Central memory CD8-positive, alpha-beta T cell (primary cell): ENCODE measurements at places on chromosomes 7 and 10.

- H3K27me3 ChIP-seq, result no peaks in the 10 kb centered on the region
- H3K36me3 ChIP-seq, result peaks cover 34% of the 10 kb centered on the region
- H3K27ac ChIP-seq, result no peak overlapping the region
- no peak overlapping the region for H3K4me3 ChIP-seq
Observed at GRCh38 chr10:103327906-103328305, 23.0 kb downstream of the PCGF6 start.

DNA sequence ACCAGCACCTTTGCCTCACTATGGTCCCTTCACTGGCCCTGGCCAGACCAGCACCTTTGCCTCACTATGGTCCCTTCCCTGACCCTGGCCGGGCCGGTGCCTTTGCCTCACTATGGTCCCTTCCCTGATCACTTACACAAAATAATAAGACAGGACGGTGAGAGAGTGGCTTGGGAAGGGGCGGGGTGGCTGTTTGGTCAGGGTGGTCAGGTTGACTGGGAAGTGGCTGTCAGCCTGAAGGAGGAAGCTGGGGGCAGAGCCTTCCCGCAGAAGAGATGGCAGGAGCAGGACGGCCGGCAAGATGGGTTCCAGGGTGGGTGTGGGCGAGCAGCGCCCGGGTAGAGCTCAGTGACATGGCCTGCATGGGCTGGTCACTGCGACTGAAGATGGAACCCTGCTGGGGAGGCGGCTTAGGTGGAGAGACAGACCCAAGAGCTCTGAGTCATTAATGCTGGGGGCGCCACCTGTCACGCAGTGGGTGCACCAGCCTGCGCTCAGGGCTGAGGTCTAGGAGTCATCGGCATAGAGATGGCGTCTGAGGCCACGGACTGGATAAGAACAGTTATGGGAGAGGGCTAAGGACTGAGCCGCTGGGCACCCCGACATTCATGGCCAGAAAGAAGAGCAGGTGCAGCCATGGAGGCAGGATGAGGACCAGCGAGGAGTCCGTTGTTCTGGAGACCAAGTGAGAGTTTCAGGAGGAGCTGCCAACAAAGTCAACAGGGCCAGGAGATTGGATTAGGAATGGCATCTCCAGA lies 91.8 kb downstream of the CHST15 start:
- no peak overlapping the region for H3K27ac ChIP-seq
- no peaks in the 10 kb centered on the region for H3K36me3 ChIP-seq
- peaks cover 67% of the 10 kb centered on the region for H3K27me3 ChIP-seq
- H3K4me1 ChIP-seq, result no peaks in the 10 kb centered on the region
- no peak overlapping the region for H3K4me3 ChIP-seq
- DNase-seq, result no peak

DNA sequence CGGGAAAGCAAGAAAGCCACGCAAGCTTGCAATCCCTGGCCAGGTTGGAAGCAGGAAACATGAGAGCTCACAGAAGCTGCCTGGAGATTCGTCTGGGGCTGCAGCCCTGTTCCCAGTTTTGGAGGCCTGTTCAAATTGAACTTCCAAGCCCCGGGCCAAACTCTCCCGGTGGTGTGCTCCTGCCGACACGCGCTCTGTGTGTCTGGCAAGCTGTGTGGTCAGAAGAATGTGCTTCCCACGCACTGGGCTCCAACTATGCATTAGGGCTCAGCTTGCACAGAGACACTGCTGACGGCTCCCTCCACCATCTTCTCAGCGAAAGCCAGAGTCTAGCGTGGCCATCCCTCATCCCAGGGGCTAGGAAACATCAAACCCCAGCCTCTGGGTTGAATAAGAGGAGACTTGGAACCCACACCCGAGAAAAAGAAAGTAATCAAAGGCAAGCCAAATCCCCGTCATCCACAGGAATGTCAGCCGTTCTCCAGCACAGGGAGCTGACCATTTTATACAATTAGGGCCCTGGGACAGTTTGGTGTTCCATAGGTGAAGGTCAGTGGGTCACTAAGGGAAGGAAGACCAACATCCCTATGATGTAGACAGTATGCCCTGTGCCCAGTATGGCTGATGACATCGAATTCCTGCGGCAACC lies 107.2 kb downstream of the FGFR2 start:
- no peak overlapping the region for H3K27ac ChIP-seq
- DNase-seq, result no peak
- no peaks in the 10 kb centered on the region for H3K4me1 ChIP-seq
- H3K36me3 ChIP-seq, result peaks cover 3% of the 10 kb centered on the region
- H3K4me3 ChIP-seq, result no peak overlapping the region
- H3K27me3 ChIP-seq, result no peaks in the 10 kb centered on the region

- H3K27ac ChIP-seq, result no peak overlapping the region
- peaks cover 44% of the 10 kb centered on the region for H3K27me3 ChIP-seq
- H3K4me3 ChIP-seq, result peak overlapping the region; percentile 57
- H3K4me1 ChIP-seq, result peaks cover 5% of the 10 kb centered on the region
- no peaks in the 10 kb centered on the region for H3K36me3 ChIP-seq
Observed at GRCh38 chr10:30671026-30671616, 41.6 kb upstream of the LYZL2 start.

DNA sequence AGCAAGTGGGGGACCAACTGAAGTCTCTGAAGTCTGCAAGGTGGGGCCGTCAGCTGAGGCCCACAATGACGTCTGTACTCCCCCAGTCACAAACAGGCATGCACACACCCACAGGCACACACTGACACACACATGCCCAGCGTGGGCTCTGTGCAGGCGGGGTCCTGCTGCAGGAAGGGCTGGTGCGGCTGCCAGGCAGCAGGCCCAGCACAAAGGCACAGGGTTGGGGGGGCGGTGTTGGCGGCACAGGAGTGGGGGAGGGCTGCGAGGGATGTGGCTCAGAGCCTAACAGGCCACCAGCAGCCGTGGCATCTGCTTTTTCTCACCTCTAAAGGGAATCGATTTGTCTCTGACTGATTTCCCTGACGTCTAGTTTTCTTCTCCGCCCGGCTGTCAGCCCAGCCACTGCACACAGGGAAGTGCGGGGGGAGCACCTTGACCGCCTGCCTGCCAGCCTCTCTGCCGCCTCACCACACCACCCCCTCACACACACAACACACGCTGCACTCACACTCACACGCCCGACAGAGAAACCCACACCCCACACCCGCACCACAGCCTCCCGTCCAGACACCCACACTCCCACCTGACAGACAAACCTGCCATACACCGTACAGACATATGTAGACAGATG lies 43.5 kb upstream of the ZMIZ1 start:
- peaks cover 31% of the 10 kb centered on the region for H3K4me1 ChIP-seq
- H3K4me3 ChIP-seq, result peak overlapping the region; percentile 42
- H3K27ac ChIP-seq, result peak overlapping the region; percentile 44
- H3K36me3 ChIP-seq, result peaks cover 15% of the 10 kb centered on the region
- no peaks in the 10 kb centered on the region for H3K27me3 ChIP-seq

DNA sequence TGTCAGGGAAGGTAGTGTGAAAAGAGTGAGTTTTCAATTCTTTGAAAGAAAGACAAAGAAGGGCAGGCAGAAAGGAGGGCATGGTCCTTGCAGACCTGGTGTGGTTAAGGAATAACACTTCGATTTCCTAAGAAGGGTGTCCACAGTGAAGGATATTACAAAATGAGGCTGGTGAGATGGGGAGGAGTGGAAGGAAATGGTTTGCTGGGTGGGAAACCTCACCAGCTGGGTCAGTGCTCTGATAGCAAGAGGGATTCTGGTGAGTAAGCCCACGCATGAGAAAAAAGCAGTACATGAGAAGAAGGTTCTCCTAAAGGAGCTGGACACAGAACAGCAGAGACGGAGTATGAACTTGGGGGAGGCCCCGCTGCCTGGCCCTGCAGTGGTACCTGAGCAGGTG lies 230.6 kb upstream of the PLXNA4 start:
- H3K4me1 ChIP-seq, result peaks cover 10% of the 10 kb centered on the region
- no peaks in the 10 kb centered on the region for H3K36me3 ChIP-seq
- H3K27ac ChIP-seq, result no peak overlapping the region
- DNase-seq, result no peak

GRCh38 chr7:96144260-96144526 lies 177.7 kb downstream of the SLC25A13 start:
- H3K36me3 ChIP-seq, result peaks cover 7% of the 10 kb centered on the region
- no peaks in the 10 kb centered on the region for H3K4me1 ChIP-seq
- no peaks in the 10 kb centered on the region for H3K27me3 ChIP-seq

GRCh38 chr10:76303682-76304316 lies 872.4 kb downstream of the LRMDA start:
- DNase-seq, result no peak
- H3K4me1 ChIP-seq, result no peaks in the 10 kb centered on the region
- H3K36me3 ChIP-seq, result no peaks in the 10 kb centered on the region

DNA sequence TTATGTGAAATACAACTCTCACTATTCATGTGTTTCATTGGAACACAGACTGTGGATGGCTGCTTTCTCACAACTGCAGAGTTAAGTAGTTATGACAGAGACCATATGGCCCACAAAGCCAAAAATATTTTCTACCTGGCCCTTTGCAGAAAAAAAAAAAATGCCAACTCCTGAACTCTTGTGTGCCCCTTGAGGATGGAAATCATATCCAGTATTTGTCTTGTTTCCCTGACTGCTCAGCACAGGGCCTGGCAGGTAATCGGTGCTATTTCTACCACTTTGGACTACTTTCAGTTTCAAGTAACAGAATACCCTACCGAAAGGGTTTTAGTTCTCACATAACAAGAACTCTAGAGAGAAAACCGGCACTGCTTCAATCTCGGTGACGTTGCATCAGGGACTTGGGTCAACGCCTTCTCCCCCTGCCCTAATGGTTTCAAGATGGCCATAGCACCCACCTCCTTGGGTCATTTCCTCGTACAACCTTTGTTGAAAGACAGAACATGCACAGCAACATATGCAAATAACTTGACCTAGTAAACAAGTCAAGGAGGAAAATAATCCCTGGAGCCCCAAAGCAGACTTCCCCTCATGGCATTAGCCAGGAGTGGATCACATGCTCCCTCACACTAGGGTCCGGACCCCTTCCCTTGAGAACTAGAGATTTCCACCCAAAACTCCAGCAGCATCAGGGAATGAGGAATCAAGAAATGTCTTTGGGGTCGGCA lies 11.8 kb upstream of the GPNMB start:
- peak overlapping the region; percentile 66 for H3K4me3 ChIP-seq
- no peak overlapping the region for H3K27ac ChIP-seq
- no peaks in the 10 kb centered on the region for H3K27me3 ChIP-seq
- no peak for DNase-seq
- H3K36me3 ChIP-seq, result no peaks in the 10 kb centered on the region
- H3K4me1 ChIP-seq, result peaks cover 11% of the 10 kb centered on the region

GRCh38 chr10:43479275-43479674 lies 42.4 kb downstream of the ZNF487 start:
- no peak overlapping the region for H3K27ac ChIP-seq
- no peak for DNase-seq
- H3K36me3 ChIP-seq, result peaks cover 3% of the 10 kb centered on the region
- H3K27me3 ChIP-seq, result no peaks in the 10 kb centered on the region

- H3K4me1 ChIP-seq, result no peaks in the 10 kb centered on the region
- no peak overlapping the region for H3K27ac ChIP-seq
- H3K4me3 ChIP-seq, result no peak overlapping the region
Observed at GRCh38 chr10:130010653-130011052, 46.6 kb upstream of the EBF3 start.

DNA sequence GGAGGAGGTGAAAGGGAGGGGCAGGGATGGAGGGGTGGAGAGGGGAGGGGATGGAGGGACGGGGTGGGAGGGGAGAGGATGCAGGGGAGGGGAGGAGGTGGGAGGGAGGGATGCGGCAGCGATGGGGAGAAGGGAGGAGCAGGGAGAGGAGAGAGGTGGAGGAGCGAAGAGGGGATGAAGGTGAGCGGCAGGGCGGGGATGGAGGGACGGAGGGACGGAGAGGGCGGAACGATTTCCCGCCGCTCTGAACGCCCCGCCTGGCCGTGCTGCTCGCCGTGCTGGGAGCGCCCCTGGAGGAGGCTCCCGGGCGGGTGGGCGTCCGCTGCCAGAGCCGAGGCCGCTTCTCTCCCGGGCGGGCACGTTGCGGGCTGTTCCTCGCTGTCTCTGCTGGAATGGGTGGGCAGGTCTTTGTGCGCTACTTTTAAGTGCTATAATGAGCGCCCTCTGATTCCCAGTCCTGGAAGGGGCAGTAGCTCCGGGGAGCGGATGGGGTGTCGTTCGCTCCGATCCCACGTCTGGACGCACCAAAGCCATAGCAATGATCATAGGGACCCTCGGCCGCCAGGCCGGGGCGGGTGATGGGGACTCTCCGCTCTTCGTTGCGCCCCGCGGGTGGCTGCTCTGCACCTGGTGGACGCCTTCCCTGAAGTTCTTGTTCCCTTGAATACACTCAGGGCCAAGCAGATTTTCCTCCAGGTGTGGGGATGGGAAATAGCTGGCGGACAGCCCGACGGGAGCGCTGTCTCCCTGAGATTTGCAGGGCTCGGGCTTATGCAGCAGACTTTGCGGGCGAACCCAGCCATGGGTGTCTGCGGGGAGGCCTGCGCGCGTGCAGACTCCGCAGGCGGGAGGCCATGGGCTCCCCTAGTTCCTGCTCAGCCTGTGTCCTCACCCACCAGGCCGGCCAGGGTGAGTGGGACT lies 81.1 kb upstream of the CPXM2 start:
- H3K4me1 ChIP-seq, result no peaks in the 10 kb centered on the region
- H3K27me3 ChIP-seq, result peaks cover 82% of the 10 kb centered on the region
- H3K27ac ChIP-seq, result no peak overlapping the region
- DNase-seq, result no peak

DNA sequence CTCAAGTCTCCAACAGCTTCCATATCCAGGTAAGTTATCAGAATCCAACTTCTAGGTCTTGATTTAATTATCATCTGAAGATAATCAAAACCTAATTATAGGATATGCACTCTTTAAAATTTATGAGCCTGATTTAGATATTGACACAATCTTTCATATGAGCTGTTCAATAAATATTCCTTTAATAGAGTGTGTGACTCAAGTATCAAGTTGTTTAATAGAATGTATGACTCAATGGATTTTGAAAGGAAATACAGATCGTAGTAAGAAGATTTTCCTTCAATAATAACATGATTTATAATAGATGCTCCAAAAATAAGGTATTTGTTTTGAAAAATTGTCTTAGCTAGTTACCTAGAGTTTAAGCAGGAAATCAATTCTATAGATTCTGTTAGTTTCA lies 97.8 kb downstream of the ABCA13 start:
- DNase-seq, result no peak
- H3K36me3 ChIP-seq, result no peaks in the 10 kb centered on the region
- no peak overlapping the region for H3K27ac ChIP-seq
- H3K27me3 ChIP-seq, result peaks cover 27% of the 10 kb centered on the region
- H3K4me3 ChIP-seq, result no peak overlapping the region
- no peaks in the 10 kb centered on the region for H3K4me1 ChIP-seq

- DNase-seq, result no peak
- no peak overlapping the region for H3K4me3 ChIP-seq
- no peaks in the 10 kb centered on the region for H3K27me3 ChIP-seq
- peaks cover 46% of the 10 kb centered on the region for H3K4me1 ChIP-seq
Observed at GRCh38 chr7:50298811-50299562, 5.5 kb upstream of the IKZF1 start.
